Eye (tissue), 1 donor: ENCODE measurements at places on chromosomes 4 and X.

DNA sequence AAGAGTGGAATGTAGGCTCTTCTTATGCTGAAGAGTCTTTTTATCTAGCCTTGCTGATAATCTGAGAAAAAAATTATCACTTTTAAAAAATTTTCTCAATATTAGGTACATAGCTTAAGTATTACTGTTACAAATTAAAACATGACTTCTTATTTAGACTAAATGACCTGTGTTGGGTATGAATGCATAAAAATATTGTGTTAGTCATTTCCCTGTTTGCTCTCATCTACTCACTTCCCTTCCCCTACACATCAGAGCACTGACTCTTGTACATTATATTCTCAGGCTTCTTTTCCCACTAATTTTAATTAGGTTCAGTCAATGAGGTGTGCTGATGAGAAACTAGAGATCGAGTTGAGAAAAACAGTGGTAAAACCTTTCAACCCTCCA is 881.0 kb downstream of the PCDH18 start:
- no peak for DNase-seq

DNA sequence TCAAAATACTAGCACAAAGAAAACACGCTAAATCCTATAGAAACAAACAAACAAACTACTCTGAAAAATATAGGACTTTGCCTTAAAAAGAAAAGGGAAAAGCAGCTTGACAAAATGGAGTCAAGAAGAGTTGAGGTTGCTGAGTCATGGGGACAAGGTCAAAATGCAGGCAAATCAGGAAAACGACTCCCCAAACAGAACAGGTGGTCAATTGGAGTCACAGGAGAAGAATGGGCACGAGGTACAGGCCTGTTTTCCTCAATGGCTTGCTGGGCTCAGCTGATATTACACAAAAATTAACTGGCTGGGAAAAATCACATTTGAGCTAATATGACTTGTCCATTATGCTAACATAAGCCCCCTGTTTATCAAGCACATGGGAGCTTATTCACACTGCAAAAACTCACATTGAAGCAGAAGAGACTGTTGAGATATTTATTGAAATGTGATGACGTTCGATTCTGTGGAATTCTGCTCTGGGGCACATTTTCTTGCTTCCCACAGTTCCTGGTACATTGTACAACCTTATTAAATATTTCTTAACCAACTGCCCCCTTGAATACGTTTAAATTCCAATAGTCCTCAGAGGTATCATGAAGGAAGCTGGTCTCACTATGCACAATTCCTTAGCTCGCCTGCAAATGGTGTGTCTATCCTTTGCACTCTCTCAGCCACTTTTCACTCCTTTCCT is 1622.1 kb downstream of the STIM2 start:
- no peak for DNase-seq

- DNase-seq: no peak
Observed at GRCh38 chr4:110867981-110868720, 245.3 kb upstream of the PITX2 start.

DNA sequence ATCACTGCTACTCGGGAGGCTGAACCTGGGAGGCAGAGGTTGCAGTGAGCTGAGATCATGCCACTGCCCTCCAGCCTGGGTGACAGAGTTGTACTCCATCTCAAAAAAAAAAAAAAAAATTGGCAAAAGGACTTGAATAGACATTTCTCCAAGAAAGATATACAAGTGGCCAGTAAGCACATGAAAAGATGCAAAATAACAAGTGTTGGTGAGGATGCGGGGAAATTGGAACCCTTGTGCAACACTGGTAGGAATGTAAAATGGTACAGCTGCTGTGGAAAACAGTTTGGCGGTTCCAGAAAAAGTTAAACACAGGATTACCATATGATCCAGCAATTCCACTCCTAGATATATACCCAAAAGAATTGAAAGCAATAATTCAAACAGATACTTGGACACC is 19.4 kb downstream of the RBM10 start:
- DNase-seq: no peak

DNA sequence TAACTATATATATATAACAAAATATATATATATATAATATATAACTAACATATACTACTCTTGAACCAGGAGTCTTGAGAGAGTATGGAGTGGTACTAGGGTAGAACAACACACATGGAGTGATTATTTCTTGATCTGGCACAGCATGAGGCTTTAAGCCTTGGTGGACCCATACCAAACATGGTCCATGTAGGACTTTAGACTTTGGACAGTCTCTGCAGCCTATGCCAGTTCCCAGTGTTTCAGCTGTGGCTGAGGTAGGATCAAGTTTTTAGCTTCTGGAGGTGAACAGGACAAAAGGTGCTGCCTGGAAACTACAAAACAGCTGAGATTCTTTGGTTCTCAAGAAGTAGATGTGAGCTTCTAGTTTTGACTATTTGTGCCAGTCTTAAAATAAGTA is 20.6 kb downstream of the CORIN start:
- no peak for DNase-seq

- no peak for DNase-seq
Observed at GRCh38 chr4:10593130-10593529, 91.4 kb downstream of the CLNK start.

- DNase-seq: no peak
Observed at GRCh38 chrX:4668802-4669536, 955.5 kb upstream of the PRKX start.

- DNase-seq: no peak
Observed at GRCh38 chr4:35358001-35358584, 886.2 kb downstream of the ARAP2 start.

DNA sequence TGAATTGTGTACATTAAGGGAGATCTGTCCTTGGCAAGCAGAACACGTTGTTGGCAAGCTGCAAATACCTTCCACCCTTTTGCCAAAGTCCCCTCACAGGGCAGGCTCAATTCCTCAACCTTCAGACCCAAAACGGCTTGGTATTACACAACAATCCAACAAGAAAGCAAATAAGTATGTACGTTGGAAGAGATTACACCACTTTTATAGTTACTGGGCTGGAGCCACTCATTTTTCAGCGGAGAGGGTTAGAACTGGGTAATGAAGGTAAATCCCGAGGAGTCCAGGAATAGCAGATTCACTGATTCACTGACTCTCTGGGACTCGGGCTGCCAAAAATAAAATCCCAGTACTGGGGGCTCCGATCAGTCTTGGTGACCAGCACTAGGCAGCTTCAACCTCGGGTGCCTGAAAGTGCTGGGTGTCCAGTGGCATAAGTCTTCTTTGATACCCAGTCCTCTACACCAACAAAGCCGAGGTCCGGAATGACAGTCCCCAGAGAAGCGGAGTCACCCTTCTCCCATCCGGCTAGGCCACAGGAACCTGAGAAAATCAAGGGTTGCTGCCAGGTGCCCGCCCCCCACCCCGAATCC is 587 bp downstream of the TIMM8A start:
- DNase-seq: peak; percentile 9

GRCh38 chr4:176774852-176775251 is 17.9 kb downstream of the VEGFC start:
- DNase-seq: no peak

- DNase-seq: no peak
Observed at GRCh38 chr4:162865102-162865501, 301.6 kb downstream of the NAF1 start.

DNA sequence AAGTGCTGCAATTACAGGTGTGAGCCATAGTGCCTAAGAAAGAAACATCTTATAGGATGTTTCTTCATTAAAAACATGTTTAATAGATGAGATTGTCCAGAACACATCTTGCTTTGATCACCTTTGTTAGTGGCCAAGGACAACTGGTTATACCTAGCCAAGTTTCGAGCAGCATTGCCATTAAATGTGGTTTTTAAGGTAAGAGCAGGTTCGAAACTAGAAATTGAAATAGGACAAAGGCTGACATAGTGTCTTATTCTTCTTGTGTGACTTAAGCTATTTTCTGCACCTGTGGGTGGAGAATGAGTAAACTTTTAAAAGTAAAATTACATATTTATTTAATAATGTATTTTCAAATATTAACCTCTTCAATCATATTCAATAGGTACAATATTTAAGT is 59.0 kb downstream of the RBPJ start:
- DNase-seq: no peak

DNA sequence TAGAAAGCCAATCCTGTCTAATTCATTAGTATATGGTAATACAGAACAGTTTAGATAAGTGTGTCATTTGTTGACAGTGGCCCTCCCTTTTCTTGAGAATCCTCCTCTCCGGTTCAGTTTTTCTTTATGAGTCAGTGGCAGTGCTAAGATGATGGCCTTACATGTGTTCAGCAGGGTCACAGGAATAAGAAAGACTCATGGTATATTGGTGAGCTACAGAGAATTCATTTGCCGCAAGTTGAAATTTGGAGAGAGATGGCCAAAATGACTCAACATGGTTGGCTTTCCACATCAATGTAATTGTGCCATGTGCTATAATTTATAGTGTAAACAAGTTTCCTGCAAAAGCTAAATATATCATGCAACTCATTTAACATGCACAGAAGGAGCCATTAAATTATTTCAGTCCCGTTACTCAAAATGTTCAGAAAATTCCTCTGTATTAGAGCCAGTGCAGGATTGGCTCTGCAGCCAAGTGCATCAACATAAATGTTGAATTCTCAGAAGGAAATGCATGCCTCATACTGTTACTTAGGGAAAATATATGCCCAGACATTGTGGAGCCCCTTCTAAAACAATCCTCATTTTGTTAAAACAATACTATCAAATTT is 374.3 kb downstream of the AFF2 start:
- DNase-seq: no peak

- no peak for DNase-seq
Observed at GRCh38 chr4:86089781-86090323, 270.0 kb downstream of the MAPK10 start.

DNA sequence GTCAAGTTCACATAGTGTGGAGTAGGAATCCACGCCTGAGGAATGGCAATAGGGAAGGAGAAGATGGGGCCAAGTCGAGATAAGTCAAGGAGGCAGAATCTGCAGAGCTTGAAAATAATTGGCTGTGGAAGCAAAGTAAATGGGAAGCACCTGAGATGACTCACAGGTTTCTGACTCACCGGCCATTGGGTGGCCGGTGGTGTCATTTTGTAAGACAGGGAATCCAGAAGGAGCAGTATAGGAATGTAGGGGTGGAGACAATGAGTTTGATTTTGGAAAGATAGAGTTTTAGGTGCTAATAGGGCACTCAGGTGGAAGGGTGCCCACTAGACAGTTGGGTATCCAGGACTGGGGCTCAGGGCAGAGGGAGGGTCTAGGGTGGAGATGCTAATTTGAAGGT is 201.0 kb upstream of the MAMLD1 start:
- no peak for DNase-seq

GRCh38 chr4:139625482-139625881 is 40.1 kb upstream of the MGST2 start:
- no peak for DNase-seq

GRCh38 chrX:19814778-19815177 is 72.6 kb downstream of the SH3KBP1 start:
- DNase-seq: no peak

GRCh38 chrX:74922922-74923543 is 2.2 kb downstream of the NEXMIF start:
- peak; percentile 1 for DNase-seq

DNA sequence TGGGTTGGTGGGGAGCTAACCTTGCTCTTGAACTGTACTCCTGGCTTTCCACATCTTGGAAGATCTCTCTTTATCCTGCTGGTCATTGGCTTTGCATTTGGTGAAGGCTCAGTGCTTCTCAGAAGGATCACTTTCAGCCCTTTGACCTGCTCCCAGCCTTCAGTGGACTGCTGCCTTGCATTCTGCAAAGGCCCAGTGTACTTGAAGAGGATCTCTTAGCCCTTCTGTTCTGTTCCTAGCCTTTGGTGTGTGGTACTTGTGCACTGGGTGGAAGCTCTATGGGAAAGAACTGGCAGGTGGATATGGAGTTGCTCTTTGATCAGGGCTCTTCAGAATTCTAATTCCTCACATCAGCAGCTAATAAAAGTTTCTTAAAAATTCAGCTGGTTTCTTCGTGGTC is 46.5 kb downstream of the FGF2 start:
- no peak for DNase-seq

GRCh38 chrX:70032792-70033191 is 16.9 kb downstream of the AWAT2 start:
- no peak for DNase-seq

- DNase-seq: no peak
Observed at GRCh38 chr4:99077177-99077576, 11.4 kb downstream of the ADH5 start.

DNA sequence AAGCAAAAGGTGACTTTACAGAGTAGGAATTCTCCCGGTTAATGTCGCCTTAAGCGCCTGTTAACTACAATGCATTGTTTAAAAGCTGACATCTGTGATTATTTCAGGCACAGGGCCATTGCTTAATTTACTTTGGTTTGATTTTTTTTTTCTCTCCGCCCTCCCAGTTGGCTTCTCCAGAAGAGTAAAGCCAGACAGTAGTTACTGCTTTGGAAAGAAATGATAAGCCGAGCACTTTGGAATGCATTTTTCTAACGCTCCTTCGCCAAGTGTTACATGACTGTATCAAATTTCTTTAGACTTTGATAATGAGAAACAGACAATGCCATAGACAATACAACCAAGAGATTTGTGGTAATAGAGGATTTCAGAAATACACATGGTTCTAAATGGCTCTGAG is 383.0 kb upstream of the TENM3 start:
- peak; percentile 75 for DNase-seq

GRCh38 chr4:5992828-5993321 is 25.4 kb downstream of the C4orf50 start:
- DNase-seq: no peak

- no peak for DNase-seq
Observed at GRCh38 chr4:184620212-184620867, 28.9 kb downstream of the CASP3 start.

GRCh38 chr4:146098978-146099377 is 76.5 kb upstream of the LSM6 start:
- DNase-seq: no peak

- DNase-seq: no peak
Observed at GRCh38 chr4:4267981-4268380, 20.0 kb upstream of the TMEM128 start.

DNA sequence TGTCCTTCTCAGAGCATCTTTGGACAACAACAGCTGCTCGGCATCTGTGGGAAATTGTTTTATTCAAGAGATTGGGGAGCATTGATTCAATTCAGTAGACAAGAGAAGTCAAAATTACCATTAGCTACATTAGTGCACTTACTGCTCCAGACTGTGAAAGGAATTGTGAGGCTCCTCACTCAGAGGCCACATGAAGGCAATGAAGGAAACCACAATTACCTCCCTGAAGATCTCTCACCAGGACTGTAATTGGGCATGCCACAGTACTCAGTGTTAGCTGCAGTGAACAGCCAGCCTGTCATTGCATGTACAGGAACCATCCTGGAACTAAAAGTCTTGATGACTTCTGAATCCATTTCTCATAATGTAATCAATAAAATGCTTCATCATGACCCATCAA is 144.8 kb downstream of the PPA2 start:
- no peak for DNase-seq

GRCh38 chrX:108712886-108713285 is 23.5 kb downstream of the IRS4 start:
- DNase-seq: no peak

DNA sequence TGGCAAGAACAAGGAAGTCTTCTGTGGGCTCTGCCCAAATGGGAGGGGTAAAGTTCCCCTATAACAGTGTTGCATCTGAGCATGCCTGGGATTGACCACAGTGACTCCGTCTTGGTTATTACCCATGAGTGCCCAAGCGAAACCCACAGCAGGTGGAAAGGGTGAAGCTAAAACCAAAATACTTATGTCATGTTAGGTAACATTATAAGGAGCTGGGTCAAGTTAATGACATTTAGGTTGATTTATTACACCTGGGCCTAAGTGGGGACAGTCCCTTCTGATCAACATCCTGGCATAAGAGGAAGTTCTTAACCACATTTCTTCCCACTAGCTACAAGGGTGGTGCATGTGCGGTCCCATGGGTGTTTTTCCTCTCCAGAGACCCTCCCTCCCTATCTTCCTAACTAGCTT is 1.3 kb upstream of the ZNF732 start:
- no peak for DNase-seq
